ENCODE measurements at places on chromosomes 3 and 15.

GRCh38 chr3:111800472-111800871, 58.6 kb upstream of the PHLDB2 start:
- DNase-seq = no peak

GRCh38 chr15:56040081-56041035, 46.9 kb upstream of the NEDD4 start:
- DNase-seq = no peak

- DNase-seq = peak; percentile 7
Observed at GRCh38 chr3:111989061-111989678, 9.6 kb upstream of the TAGLN3 start.

DNA sequence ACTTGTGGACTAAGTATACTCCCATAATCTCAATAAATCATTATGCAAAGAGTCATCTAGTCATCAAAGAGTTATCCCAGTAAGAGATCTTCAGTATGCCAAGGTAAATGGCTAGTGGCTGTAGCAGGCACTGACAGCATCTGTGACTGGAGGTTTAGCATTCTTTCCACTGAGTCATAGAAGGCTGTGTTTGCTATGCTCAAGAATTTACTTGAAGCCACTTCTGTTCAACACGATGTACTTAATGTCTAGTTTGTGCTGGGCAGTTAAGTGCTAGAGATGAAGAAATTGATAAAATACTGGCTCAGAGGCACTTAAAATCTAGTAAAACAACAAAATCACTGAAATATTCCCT, 13.0 kb downstream of the ZBED2 start:
- DNase-seq = no peak

DNA sequence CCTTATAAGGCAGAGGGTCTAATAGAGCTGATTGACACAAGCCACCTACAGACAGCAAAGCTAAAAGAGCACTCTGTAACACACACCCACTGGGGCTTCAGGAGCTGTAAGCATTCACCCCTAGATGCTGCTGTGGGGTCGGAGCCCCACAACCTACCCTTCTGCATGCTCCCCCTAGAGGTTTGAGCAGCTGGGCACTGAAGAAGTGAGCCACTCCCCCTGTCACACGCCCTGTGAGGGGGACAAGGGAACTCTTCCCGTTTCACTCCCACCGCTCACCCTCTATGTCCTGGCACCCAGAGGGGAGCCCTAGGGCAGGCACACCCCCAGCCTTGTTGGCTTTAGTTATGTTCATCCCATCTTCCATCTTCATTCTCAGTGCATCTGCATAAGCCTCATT, 9.4 kb upstream of the CSTA start:
- no peak for DNase-seq

DNA sequence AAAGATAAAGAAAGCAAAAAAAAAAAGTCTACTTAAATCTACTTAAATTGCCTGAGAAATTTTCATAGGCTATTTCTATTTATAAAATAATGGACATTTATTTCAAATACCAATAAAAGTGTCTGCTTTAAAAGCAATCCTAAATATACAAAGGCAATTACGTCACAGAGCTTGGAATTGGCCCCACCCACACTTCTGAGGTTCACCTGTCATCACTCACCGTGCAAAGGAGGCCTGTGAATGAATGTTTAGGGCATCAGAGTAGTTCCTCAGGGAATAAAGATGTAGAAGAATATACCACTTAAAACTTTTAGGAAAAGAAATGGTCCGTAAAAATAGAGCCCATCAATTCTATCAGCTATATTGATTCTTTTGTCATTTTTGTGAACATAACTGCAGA, 621.8 kb downstream of the ROBO1 start:
- DNase-seq = no peak

DNA sequence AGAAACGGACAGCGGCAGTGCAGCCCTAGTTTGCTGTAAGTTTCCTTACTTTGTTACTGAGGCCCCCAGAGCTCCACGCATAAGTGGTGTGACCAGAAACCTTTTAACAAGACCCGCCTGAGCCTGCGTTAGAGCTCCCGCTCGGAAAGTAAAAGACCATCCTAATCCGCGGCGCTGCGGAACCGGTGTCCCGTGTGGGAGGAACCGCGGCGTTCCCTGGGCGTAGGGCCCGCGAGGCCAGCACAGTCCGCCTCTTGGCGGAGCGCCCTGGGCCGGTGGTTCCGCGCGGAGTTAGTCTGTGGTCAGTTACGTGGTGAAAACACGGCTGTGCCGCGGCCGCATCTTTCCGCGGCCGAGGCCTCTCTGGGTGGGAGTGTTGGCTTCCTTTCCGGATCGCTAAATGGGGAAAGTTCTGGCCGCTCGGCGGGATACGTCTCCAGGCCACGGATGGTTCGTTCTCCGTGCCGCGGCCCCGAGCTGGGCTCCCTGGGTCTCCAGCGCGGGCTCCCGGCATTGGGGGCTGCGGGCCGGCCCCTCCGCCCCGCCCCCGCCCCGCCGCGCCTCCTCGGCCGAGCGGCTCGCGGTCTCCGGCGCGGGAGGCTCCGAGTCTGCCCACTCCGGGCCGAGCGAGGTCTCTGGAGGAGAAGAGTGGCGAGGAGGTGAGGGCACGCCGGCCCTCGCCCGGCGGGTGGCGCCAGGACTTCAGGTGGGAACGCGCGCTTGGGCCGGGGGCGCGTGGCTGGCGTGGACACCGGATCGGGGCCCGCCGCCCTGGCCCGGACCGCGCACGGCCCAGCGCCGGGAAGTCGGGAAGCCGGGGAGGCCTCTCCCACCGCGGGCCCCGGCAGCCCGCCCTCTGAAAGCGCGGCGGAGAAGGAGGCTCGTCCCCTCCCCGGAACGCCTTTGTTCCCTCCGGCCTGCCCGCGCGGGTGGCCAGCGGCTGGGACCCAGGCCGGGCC, 754 bp downstream of the B3GNT5 start:
- peak; percentile 34 for DNase-seq

DNA sequence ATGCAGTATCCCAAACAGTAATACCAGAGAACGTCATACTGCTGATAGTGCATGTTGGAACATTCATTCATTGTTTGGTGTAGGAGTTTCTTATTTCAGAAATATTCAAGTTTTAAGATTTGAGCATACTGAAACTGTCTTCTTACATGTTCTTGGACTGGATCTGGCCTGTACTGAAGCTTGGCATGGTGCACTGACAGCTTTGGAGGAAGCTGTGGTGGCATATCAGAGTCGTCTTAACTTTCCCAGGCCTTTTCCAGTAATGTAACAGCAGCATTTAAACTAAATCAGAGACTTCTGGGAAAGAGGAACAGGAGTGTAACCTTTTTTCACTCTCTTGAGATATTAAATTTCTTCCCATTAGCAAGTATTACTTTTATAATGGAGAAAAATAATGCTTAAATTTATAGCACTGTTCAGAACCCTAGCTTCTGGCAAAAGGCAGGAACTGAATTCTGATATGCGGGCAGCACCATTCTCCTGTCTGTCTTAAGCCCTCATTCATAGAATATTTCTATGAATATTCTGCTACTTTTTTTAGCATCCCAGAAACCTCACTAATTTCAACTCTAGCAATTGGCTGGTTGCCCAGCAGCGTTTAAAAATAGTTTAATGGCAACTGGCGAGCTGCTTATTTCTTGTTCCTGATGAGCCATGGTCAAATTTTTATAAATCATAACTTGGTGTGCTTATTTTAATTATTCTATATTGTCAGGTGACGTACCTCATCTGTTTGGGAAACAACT, 31.1 kb downstream of the DNAJC13 start:
- no peak for DNase-seq

DNA sequence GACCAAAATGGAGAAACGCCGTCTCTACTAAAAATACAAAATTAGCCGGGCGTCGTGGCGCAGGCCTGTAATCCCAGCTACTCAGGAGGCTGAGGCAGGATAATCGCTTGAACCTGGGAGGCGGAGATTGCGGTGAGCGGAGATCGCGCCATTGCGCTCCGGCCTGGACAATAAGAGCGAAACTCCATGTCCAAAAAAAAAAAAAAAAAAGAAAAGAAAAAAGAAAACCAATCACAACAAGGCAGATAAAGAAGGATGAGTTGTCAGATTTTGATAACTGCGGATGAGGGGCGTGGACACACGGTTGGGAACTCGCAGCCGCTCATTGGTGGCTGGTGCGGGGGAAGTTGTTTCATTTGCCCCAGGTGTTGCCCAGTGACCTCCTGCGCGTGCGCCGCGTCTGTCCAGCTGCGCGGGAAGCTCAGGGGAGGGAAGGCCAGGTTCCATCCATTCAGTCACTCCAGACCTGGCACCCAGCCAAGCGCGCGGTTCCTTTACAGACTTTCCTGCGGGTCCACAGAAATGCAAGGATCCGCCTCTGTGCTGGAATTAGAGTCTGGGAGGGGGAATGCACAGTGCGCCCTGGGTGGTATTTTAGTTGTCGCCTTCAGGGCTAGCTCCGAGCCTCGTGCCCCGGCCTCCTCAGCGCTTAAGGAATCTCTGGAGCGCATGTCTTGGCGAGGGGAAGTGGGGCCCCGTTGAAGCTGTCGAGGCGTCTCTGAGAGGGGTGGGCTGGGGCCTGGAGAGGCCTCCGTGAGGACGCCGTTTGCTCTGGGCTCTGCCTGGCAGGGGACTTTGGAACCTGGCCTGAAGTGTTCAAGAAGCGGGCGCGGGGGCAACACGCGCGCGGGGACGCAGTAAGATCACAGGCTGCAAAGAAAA, 708 bp upstream of the GCHFR start:
- peak; percentile 46 for DNase-seq

- no peak for DNase-seq
Observed at GRCh38 chr3:16118396-16118795, 56.1 kb upstream of the GALNT15 start.

DNA sequence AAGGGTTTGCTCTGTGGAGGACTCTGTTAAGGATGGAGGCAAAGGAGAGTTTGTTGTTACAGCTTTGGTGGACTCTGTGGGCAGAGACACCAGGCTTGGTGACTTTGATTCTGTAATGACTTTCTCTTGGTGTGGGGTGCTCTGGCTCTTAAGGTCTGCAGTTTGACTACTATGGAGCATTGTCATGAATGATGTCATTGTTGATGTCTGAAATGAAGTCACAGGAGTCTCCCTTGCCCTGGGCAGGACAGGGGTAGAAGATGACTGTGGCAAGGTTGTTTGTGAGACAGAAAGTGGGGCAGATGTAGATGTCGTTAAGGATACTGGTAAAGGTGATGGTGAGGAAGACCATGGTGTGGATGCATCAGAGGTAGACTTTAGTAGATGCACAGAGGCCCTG, 42.7 kb downstream of the HEG1 start:
- DNase-seq = no peak

GRCh38 chr15:67768313-67768977, 56.9 kb upstream of the SKOR1 start:
- no peak for DNase-seq

- no peak for DNase-seq
Observed at GRCh38 chr3:99666201-99666600, 27.8 kb downstream of the COL8A1 start.

DNA sequence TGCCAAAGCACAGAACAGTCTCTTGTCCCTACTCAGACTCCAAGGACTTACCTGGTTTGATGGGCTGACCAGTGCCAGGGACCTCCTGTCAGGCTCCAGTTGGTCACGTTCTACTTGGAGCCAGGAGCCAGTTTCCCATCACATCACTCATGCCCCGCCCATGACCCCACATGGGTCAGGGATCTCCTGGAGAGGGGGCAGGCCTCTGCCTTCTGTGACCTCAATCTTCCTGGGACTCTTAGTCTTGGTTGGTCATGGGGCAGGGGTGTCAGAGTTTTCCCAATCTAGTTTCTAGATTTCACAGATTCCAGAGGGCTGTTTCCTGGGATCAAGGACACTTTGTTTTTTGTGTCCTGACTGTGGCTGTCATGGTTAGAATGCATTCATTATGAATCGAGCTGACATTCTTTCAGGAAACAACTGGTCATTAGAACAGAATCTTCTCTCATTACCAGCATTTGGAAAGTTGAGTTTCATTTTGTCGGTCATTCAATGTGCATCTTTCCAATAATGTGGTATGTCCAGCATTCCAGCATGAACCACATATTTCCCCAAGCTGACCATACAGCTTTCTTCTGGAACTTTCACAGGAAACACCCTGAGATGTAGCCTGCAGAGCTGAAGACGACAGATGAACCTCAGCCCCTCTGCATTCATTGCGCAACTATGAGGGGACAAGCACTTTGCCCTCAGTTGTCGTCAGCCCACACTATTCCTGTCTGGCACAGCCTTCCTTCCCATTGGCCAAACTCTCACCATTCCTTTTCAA, 19.8 kb downstream of the CYP19A1 start:
- DNase-seq = no peak

DNA sequence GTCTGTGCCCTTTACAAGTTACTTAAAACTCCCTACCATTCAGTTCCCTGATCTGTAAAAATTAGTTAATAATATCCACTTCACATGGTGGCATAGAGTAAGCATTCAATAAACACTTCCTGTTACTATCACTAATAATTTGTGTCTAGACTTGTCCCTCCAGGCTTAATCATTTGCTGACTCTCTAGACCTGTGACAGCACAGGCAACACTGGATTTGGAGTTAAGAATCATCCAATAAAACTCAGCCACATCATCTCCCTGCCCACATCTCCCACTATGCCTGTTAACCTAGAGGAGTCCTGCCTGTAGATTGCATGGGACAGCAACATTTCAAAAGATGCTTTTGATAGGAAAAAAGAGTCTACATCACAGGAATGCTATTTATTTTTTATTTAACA, 564.6 kb downstream of the MFSD1 start:
- DNase-seq = no peak

- no peak for DNase-seq
Observed at GRCh38 chr3:122406198-122406597, 9.7 kb downstream of the WDR5B start.

DNA sequence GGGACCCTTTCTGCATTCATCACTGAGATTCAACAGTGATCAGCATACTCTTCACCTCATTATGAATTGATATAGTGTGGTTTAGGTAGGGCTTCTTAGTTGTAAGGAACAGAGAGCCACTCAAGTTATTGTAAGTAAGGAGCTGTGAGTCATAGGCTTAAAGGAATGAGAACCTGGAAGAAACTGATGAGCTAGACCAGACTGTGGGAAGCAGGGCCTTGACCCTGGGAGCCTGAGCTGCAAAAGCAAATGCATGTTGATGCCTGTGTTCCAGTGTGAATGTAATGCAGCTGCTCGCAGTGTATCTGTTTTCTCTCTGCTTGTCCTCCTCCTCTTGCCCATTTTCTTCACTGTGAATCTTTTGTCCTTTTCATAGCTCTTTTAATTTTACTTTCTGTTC, 13.6 kb downstream of the ZKSCAN7 start:
- no peak for DNase-seq

DNA sequence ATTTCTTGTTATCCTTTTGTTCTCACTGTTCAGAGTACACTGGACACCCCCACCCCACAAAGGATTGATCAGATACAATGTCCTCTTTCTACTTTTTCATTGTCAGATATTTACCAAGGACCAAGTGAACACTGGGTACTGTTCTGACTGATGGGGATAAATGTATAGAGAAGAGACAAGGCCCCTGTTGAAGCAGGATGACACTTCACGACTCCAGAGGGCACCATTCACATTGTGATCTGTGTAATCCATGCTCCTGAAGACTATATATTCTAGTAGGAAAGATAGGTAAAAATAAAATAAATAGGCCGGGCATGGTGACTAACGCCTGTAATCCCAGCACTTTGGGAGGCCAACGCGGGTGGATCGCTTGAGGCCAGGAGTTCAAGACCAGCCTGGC, 7.2 kb upstream of the CRYGS start:
- no peak for DNase-seq
